ENCODE measurements at places on chromosomes 4 and X.

- no peak for DNase-seq
Measured at GRCh38 chrX:120462370-120462769, 6.7 kb downstream of the LAMP2 start.

DNA sequence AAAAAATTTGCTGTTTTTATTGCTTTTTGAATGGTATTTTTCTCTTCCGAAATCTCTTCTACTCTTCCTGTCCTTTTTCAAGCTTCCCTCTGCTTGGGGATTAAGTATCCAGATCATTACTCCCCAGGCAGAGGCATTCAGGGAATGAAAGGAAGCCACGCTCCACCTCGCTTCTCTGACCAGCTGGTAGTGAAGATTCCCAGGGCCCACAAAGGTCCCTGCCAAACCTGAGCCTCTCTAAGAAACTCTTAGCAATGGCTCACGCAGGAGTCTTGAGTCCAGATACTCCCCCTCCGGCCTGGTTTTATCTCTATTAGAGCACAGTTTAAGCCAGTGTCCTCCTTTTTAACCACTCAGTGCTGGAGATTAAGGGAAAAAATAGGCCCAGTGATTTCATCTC, 51.4 kb upstream of the SOD3 start:
- no peak for DNase-seq

DNA sequence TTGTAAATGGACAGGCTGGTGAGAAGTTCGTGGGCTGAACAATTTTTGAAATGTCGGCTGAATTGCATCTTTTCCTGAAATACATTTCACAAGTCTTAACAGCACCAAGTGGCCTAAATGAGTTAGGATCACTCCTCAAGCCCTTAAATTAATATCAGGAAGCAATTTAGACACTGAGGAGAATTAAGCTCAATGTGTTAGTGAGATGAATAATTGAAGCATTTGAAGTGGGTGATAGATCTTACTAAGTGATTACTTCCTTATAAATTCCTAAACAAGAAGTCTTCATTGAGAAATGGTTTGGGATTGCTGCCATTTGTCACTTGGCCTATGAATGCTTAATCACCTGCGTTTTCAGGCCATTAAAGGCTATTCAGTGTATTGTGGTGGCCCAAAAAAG, 116.8 kb downstream of the NAA11 start:
- no peak for DNase-seq

GRCh38 chr4:40134206-40134917, 62.5 kb upstream of the RHOH start:
- no peak for DNase-seq

- DNase-seq, result no peak
Measured at GRCh38 chr4:105591573-105591972, 39.2 kb downstream of the ARHGEF38 start.

- no peak for DNase-seq
Measured at GRCh38 chr4:105990933-105991332, 95.7 kb downstream of the NPNT start.

- no peak for DNase-seq
Measured at GRCh38 chr4:148514581-148514980, 72.4 kb upstream of the NR3C2 start.

DNA sequence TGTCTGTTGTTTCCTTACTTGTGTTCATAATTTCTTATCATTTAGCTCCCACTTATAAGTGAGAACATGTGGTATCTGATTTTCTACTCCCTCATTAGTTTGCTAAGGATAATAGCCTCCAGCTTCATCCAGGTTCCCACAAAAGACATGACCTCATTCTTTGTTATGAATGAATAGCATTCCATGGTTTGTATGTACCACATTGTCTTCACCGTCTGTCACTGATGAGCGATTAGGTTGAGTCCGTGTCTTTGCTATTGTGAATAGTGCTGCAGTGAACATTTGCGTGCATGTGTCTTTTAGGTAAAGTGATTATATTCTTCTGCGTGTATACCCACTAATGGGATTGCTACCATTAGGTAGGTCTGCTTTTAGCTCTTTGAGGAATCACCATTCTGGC, 624.3 kb upstream of the EPHA5 start:
- DNase-seq, result no peak

DNA sequence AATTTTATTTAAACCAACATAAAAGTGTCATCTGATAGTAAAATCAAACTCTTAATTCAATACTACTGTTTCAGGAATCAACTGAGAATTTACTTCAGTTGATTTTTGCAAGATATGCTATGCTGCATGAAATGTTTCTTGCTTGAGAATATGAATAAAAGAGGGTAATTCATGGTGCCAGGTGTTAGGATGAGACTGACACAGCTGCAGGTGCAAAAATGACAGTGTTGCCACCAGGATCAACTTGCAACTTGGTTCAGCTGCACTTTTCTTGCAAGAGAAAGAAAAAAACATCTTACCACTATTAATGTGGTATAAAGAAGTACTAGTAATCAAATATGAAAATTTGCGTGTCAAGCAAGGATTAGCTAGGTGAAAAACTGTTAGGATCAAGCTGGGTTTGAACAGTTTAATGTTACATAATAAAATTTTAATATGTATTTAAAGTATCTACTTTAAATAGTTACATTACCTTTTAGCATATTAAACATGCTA, 49.7 kb downstream of the CHIC2 start:
- no peak for DNase-seq
